ENCODE measurements at places on chromosomes 2 and 18. TPM values are rescaled to one million over a fixed set of nuclear protein-coding genes. Genes with fewer than 3 reads are reported as not detected.

DNA sequence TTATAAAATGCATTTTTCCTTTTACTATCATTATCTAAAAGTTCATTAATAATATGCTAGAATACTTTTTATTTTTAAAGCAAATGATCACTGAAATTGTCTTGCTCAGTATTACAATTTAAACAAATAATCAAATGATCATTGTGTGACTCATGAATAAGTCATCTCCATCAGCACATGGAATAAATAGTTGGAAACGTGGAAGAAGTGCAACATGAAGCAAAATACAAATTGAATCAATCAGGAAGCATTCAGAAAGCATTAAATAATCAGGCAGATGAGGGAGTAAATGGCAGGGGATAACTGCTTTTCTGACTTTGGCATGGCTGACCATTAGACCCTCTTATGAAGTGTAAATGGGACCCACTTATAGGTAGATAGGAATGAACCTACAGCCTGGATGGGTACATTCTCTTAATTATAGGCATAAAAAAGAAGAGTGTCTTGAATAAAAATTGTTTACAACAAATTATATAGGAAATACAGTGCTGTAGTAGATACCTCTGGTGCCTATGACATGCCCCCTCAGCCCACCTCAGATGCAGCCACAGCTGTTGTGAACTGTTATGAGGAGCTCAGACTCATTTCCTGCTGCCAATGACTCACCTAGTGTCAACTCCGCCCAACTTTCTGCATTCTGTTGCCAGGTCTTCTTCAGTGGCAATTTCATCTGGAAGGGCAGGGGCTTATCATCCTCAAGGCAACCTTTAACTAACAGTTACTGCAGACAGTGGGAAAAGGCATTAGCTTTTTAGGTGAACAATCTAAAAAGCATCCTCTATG is 936.0 kb downstream of the TRIB2 start:
- no peak overlapping the region for H3K27ac ChIP-seq
- H3K27me3 ChIP-seq = no peaks in the 10 kb centered on the region
- no peak for DNase-seq
- H3K4me1 ChIP-seq = no peaks in the 10 kb centered on the region
- H3K36me3 ChIP-seq = no peaks in the 10 kb centered on the region

GRCh38 chr2:70639841-70640436 is 86.3 kb upstream of the TGFA start:
- H3K36me3 ChIP-seq = no peaks in the 10 kb centered on the region
- no peaks in the 10 kb centered on the region for H3K27me3 ChIP-seq
- DNase-seq = no peak
- H3K4me1 ChIP-seq = no peaks in the 10 kb centered on the region

- no peaks in the 10 kb centered on the region for H3K4me1 ChIP-seq
- H3K4me3 ChIP-seq = no peak overlapping the region
- DNase-seq = no peak
- no peak overlapping the region for H3K27ac ChIP-seq
- no peaks in the 10 kb centered on the region for H3K27me3 ChIP-seq
Observed at GRCh38 chr2:6896930-6897759, 19.6 kb downstream of the RSAD2 start.

GRCh38 chr2:99613980-99614379 is 124.2 kb upstream of the REV1 start:
- DNase-seq = no peak

Gene SERPINB4
- total RNA-seq = 0.66 TPM

Gene TGFA
- total RNA-seq = 4.9 TPM

Gene HAAO
- 6.2 TPM for total RNA-seq

Gene LCT
- total RNA-seq = not detected

Gene SIX3
- total RNA-seq = not detected

Gene CAPN10
- 26.2 TPM for total RNA-seq
